ENCODE measurements at places on chromosomes 13 and 19. TPM values are rescaled to one million over a fixed set of nuclear protein-coding genes. Genes with fewer than 3 reads are reported as not detected.
A peak's percentile ranks its signal among the peaks of the same experiment; 100 is the strongest.

Gene ZNF136
- total RNA-seq, result 18.7 TPM

Gene ZSCAN22
- total RNA-seq, result 3.7 TPM

Gene KLK4
- total RNA-seq, result not detected

Gene CD33
- total RNA-seq, result not detected

Gene ADAMTSL5
- total RNA-seq, result 4.6 TPM

Gene IZUMO4
- total RNA-seq, result 14.4 TPM

Gene ZNF550
- 11.3 TPM for total RNA-seq

DNA sequence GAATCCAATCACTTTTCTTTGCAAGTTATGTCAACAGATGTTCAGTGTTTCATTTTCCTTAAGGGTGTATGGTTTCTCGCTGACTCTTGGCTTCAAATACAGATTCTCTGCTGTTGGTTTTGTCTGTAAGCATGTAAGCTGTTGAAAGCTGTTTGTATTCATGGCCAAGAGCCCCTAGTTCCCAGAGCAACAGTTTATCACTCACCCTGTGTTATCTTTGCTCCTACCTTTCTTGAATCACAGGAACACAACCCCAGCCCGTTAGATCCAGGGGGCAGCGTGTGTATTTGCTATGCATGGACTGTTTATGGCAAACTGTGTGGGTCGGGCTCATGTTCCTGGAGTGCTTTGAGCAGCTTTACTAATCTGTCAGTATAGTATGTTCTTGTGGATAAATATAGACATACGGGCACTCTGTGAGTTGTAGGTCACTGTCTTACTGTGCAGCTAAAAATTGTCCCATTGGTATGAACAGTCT is 28.9 kb downstream of the FRY start:
- no peaks in the 10 kb centered on the region for H3K27me3 ChIP-seq
- H3K27ac ChIP-seq, result no peak overlapping the region
- H3K4me3 ChIP-seq, result no peak overlapping the region
- H3K36me3 ChIP-seq, result no peaks in the 10 kb centered on the region

DNA sequence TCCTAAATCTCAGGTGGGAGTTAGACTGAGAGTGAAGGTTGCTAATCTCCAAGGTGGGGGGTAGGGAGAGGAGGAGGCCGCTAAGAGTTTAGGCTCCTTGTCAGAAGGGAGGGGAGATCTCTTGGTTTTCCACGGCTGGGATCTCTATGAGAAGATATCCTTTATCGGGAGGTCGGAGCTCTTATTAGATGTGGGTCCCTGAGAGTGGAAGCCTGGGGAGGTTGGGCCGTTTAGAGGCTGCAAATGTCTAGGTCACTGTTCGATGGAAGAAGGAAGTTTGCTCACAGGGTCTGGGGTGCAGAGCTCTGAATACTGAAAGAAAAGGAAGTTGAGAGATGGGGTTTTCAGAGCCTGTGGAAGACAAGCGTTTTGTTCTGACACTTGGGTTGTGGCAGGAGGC is 3.8 kb downstream of the MYADM start:
- no peaks in the 10 kb centered on the region for H3K27me3 ChIP-seq
- DNase-seq, result no peak
- H3K4me1 ChIP-seq, result peaks cover 30% of the 10 kb centered on the region

DNA sequence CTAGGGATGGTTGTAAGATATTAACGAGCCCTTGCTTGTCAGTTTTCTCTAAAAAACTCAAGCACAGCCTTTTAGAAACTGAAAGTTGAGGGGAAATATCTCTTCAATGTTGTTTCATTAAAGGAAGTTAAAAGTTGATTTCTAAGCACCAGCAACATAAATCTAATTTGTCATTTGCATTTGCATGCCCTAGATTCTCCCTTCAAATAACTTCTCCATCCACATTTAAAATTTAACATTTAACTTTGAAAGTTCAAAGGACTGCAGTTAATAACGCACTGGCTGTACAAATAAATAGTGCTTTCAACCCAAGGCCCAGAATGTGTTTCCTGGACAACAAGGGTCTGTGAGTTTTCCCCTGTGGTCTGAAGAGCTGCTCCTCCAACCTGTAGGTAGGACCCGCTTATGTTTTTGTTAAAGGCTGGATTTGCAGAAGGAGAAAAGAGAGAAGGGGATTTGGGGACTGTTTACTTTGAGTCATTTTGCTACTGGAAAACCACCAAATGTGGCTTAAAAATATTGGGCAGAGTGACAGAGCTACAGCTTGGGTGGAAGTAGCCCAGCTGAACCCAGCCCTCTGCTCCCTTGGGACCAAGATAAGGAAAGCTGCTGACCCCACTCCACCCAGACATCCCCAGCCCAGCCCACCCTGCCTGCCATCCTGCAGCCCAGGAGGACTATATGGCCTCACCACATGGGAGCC is 39.8 kb downstream of the TNFRSF19 start:
- peak overlapping the region; percentile 78 for H3K27ac ChIP-seq
- H3K36me3 ChIP-seq, result peaks cover 8% of the 10 kb centered on the region
- peaks cover 38% of the 10 kb centered on the region for H3K4me1 ChIP-seq
- no peaks in the 10 kb centered on the region for H3K27me3 ChIP-seq

- peak overlapping the region; percentile 60 for H3K4me3 ChIP-seq
- no peak for DNase-seq
- peaks cover 35% of the 10 kb centered on the region for H3K27me3 ChIP-seq
- H3K27ac ChIP-seq, result no peak overlapping the region
- peaks cover 7% of the 10 kb centered on the region for H3K4me1 ChIP-seq
- peaks cover 3% of the 10 kb centered on the region for H3K36me3 ChIP-seq
These were observed 8.3 kb upstream of the SHISA7 start for GRCh38 chr19:55451163-55451964.

DNA sequence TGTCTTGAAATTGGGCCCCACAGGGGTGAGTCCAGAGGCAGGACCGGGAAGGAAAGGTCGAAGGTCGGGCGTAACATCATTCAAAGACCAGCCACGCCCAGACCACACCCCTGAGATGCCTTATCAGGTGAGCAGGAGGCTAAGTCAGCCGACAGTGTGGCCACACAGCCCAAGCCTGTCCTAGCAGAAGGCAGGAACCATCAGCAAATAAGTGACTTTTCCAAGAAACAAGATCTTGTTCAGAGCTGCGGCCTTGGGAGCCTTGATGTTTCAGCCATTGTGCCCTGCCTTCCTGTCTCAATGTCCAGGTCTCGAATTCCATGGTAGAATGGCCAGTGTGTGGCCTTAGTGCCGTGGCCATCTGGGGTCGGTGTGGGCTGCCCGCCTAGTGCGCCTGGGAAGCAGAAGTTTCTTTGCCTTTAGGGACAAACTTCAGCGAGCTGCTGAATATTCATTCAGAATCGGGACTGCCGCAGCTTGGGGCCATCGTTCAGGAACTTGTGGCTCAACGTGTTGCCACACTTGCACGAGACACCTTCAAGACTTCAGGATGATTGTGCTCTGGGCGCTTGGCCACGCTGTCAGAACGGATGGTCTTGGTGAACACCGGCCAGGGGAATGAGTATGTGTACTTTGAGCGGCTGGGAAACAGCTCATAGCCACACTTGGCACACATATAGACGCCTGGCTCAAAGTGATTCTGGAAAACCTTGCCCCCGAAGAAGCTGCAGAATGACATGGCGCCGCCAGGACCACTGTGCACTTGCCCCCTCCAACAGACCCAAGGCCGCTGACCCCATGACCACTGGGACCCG is 6.1 kb upstream of the IFNL4 start:
- DNase-seq, result no peak
- H3K27ac ChIP-seq, result no peak overlapping the region
- peaks cover 13% of the 10 kb centered on the region for H3K27me3 ChIP-seq
- no peak overlapping the region for H3K4me3 ChIP-seq
- peaks cover 39% of the 10 kb centered on the region for H3K4me1 ChIP-seq

GRCh38 chr13:95300625-95301182 is 547 bp downstream of the ABCC4 start:
- H3K27ac ChIP-seq, result peak overlapping the region; percentile 81
- H3K36me3 ChIP-seq, result no peaks in the 10 kb centered on the region
- H3K4me1 ChIP-seq, result peaks cover 8% of the 10 kb centered on the region
- H3K4me3 ChIP-seq, result peak overlapping the region; percentile 79
- H3K27me3 ChIP-seq, result peaks cover 30% of the 10 kb centered on the region

DNA sequence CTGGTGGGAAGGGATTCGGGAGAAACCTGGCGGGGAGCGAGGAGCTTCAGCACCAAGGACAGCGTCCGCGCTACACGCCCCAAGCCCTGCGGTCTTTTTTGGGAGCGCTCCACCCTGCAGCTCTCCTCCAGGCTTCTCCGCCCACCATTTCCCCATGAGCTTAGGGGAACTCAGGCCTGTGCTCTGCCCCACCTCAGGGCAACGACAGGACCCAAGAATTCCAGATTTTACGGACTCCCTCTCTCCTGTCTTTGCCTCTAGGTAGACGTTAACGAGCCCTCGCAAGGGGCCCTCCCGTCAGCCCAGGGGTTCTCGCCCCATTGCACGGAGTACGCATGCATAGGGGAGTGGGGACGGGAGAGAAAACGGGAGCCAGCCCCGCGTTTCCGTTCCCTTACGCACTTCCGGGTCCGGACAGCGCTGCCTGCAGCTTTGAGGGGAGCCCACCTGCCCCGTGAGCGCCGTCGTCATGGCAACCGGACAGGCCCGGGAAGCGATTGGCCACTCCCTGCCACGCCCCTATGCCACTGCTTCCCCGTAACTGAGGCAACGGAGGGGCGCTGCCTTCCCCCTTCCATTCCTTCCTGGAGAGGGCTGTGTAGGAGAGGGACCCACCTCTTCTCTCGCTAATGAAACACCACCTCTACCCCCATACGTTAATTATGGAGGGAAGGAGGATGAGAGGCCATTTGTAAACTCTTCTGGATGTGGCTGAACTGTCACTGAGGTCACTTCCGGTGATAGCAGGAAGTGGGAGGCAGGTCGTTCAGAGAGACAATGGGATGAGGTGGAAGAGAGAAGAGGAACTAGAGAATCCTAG is 20.8 kb downstream of the NOVA2 start:
- H3K4me3 ChIP-seq, result peak overlapping the region; percentile 24
- peaks cover 3% of the 10 kb centered on the region for H3K4me1 ChIP-seq
- no peak overlapping the region for H3K27ac ChIP-seq
- DNase-seq, result peak; percentile 86
- no peaks in the 10 kb centered on the region for H3K36me3 ChIP-seq
- peaks cover 45% of the 10 kb centered on the region for H3K27me3 ChIP-seq

- H3K27ac ChIP-seq, result no peak overlapping the region
- H3K27me3 ChIP-seq, result no peaks in the 10 kb centered on the region
- peaks cover 77% of the 10 kb centered on the region for H3K4me1 ChIP-seq
- H3K36me3 ChIP-seq, result peaks cover 15% of the 10 kb centered on the region
- H3K4me3 ChIP-seq, result no peak overlapping the region
These were observed 26.6 kb downstream of the ATP11A start for GRCh38 chr13:112716461-112716820.

- no peak overlapping the region for H3K4me3 ChIP-seq
- H3K4me1 ChIP-seq, result peaks cover 17% of the 10 kb centered on the region
- peaks cover 5% of the 10 kb centered on the region for H3K36me3 ChIP-seq
- DNase-seq, result no peak
- no peaks in the 10 kb centered on the region for H3K27me3 ChIP-seq
These were observed 73.6 kb downstream of the COL4A1 start for GRCh38 chr13:110233181-110233950.

- H3K27ac ChIP-seq, result no peak overlapping the region
- peaks cover 2% of the 10 kb centered on the region for H3K27me3 ChIP-seq
- H3K4me1 ChIP-seq, result peaks cover 4% of the 10 kb centered on the region
- no peak overlapping the region for H3K4me3 ChIP-seq
These were observed 31.8 kb upstream of the ADGRE5 start for GRCh38 chr19:14349426-14349825.

GRCh38 chr19:28999724-29000433 is 213.1 kb downstream of the UQCRFS1 start:
- H3K4me3 ChIP-seq, result no peak overlapping the region
- H3K27ac ChIP-seq, result no peak overlapping the region
- DNase-seq, result no peak
- H3K4me1 ChIP-seq, result no peaks in the 10 kb centered on the region
- H3K27me3 ChIP-seq, result peaks cover 16% of the 10 kb centered on the region

GRCh38 chr13:103615771-103616170 is 549.6 kb upstream of the SLC10A2 start:
- no peaks in the 10 kb centered on the region for H3K27me3 ChIP-seq
- no peak overlapping the region for H3K27ac ChIP-seq
- H3K36me3 ChIP-seq, result no peaks in the 10 kb centered on the region
- no peak for DNase-seq
- peaks cover 3% of the 10 kb centered on the region for H3K4me1 ChIP-seq
- H3K4me3 ChIP-seq, result no peak overlapping the region

DNA sequence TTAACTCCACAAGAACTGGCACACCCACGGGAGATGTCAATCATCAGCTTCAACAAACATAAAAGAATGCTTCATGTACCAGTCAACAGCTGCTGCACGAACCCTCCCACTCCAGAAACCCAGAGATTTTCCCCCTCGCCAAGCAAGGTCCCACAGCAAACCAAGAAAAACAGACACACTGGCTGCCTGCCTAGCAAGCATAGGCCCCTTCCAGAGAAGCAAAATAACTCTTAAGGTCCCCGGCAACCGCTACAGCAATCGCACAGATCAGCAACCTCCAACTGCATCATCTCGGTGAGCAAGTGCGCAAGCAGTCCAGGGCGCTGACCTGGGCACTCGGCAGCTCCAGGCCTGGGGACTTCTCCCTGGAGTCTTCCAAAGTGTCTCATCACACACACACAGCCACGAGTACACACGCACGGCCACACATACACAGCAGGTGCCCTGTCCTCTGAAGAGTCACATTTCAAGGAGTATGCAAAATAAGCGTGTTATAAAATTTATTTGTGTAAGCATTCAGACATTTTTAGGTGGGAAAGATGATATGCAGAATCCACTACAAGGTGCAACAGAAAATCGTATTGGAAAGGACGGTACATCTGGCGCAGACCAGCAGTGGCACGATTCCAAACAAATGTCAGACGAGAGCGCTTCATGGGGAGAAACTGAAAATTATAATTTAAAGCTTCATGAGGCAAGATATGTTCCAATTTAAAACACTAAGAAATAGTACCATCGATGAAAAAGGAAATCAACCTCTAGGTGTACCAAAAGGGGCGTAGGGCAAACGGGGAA is 125.0 kb downstream of the STK24 start:
- no peaks in the 10 kb centered on the region for H3K27me3 ChIP-seq
- peaks cover 23% of the 10 kb centered on the region for H3K4me1 ChIP-seq
- H3K4me3 ChIP-seq, result no peak overlapping the region
- peak overlapping the region; percentile 57 for H3K27ac ChIP-seq
- DNase-seq, result no peak

DNA sequence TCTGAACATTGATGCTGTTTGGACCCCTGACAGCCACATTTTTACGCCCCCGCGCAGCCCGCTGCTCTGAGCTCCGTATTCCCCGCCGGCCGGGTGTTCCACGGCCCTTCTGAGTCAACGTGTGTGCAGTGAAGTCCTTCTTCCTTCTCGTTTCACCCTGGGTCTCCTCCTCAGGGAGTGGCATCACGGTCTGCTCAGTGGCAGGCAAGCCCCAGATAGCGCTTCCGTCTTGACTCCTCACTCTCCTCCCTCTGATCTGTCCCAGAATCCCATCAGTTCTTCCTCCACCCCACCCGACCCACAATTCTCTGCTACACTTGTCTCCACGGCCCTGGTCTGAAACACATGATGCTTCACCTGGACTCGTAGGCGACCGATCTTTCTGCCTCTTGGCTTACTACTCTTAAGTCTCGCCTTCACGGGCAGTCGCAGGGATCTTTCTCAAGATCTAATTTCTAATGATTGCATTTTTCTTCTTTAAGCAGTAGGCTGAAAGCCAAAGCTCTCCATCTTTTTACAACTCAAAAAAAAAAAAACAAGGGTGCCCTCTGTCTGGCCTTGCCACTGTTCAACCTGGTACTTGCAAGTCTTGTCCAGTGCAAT is 33.9 kb downstream of the CCNE1 start:
- peak overlapping the region; percentile 93 for H3K27ac ChIP-seq
- DNase-seq, result peak; percentile 55
- H3K4me1 ChIP-seq, result peaks cover 28% of the 10 kb centered on the region
- H3K4me3 ChIP-seq, result peak overlapping the region; percentile 75
